ENCODE measurements at places on chromosomes 12 and 14.

DNA sequence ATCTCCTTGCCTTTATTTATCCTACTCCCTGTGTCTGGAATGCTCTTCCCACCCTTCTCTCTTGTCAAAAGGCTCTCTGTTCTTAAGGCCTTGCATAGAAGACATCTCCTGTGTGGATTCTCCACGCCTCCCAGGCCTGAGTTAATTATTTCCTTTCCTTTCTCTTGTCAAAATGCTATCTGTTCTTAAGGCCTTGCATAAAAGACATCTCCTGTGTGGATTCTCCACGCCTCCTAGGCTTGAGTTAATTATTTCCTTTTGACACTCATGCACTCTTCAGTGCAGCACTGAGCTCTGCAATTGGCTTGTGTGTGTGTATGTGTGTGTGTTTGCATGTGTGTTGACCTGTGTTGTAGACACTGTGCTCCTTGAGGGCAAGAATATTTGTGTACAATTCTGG is 52.1 kb upstream of the DCD start:
- no peak for DNase-seq

- no peak for DNase-seq
Observed at GRCh38 chr14:67994531-67994930, 175.0 kb downstream of the RAD51B start.

DNA sequence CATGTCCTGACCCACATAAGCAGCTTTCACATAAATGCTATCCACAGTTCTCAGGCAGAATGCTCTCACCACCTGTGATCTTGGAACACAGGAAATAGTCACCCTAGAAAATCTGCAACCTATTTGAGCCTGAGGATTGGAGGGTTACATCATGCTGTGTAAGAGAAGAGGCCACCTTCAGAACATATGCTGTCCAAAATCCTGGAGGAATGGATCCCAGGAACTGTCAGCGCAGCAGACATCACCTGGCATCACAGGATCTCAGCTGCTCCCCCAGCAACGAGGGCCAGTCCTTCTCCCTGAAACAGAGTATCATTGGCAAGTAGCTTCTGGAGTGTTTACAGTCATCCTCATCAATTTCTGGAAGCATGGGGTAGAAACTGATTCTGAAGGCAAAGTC is 63.2 kb upstream of the LTA4H start:
- DNase-seq, result no peak

DNA sequence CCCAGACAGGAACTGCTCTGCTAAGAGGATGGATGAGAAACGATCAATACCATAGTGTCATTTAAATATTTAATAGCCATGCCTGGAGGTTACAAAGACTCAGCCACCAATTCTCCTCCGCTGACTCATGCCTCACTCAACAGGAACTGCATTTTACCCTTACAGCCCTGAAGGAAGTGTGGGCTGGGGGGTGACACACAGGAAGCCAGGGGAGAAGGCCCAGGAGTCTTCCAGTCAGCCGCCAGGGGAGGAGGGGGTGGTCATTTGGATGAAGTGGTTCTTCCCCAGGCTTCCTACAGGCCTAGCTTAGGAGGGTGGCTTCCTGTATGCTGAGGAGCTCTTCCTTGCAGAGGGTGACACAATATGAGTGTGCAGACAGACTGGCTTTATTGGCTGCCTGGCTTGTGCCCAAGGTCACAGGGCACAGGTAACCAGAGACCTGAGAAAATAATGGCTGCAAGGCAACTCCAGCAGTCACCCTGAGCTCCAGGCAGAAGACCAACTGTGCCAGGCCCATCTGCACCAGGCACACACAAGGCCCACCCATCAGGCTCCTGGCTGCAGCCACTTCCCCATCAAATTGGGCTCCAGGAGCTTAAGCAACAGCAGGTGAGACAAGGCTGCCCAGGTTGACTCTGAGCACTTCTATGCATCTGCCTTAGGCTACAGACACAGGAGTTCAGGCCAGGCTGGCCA is 30.6 kb upstream of the RPLP0 start:
- peak; percentile 71 for DNase-seq

- no peak for DNase-seq
Observed at GRCh38 chr12:125978286-125978685, 913.1 kb downstream of the AACS start.

DNA sequence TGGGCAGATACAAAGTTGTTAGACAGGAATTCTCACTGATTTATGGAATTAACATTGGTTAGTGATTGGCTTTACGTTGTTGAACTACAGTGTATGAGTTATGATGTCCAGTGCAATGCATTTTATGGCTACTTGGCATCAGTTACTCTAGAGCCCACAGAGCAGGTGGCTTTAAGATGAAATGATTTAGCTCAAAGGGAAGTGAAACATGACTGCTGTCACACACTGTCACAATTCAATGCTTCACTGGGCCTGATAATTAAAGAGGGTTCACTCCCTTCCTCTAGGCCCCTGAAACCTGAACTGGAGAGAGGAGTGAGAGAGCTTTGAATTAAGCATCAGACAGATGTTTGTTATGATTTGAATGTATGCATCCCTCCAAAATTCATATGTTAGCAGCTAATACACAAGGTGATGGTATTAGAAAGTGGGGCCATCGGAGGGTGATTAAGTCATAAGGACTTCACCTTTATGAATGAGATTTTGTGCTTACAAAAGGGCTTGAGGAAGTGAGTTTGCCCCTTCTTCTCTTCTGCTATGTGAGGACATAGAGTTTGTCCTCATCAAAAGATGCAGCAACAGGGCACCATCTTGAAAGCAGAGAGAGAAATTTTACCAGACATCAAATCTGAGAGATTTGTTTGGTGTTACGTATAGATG is 175.8 kb upstream of the GRIN2B start:
- DNase-seq, result no peak

DNA sequence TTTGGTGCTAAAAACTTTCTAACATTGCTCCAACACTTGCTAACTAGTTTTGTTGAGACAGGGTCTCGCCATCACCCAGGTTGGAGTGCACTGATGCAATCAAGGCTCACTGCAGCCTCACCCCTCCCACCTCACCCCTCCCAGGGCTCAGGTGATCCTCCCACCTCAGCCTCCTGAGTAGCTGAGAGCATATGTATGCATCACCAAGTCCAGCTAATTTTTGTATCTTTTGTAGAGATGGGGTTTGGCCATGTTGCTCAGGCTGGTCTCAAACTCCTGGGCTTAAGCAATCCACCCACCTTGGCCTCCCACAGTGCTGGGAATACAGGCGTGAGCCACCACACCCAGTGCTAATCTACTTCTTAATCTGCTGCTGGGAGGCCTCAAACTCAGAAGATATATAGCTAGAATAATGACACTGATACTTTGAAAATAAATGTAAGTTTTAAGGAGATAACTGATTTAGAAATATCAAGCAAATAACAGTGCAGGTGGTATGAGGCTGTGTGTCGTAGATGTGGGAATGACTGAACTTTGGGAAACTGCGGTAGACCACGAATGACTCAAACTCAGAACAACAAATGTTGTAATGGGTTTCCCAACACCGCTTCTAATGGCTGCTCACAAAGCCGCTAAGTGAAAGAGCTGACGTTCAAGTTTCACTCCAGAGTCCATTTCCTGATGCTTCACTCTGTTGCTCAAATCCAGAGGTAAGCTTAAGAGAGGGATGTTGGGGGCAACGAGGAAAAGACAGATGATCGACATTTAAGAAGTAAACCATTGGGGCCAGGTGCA is 10.0 kb downstream of the TMCC3 start:
- peak; percentile 29 for DNase-seq

- no peak for DNase-seq
Observed at GRCh38 chr12:108423486-108423885, 84.4 kb upstream of the CMKLR1 start.

GRCh38 chr14:59355091-59355490 is 110.1 kb downstream of the GPR135 start:
- DNase-seq, result no peak

DNA sequence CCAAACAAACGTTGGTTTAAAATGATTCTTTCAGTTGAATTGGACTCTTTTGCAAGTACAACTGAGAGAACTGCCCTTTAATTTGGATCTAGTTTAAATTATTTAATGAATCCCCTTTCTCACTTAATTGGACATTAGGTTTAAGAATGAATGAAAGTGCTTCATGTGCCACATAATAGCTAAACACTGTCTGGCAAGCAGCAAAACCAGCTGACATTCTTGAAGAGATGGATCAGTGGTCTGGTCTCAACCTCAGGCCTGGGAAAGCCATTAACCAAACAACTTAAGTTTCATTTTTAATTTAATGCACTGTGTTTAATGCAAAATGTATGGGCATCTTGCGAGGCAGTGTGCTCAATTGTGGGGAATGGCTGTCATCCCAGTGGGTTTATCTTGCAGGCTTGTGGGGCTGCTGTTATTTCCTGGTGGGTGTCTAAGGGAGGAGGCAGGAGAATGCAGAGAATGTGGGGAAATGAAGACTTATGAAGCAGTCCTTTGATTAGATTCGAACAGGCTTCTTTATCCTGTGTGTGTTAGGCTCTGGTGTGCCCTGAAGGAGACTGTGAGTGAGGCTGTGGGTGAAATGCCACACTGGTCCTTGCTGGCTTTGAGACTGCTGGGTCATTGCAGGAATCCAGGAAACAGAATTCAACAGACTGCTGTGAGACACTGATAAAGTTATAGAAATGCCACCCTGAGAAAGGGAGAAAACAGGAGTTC is 144.1 kb upstream of the PELI2 start:
- DNase-seq, result no peak

- no peak for DNase-seq
Observed at GRCh38 chr14:44388306-44388705, 118.8 kb downstream of the FSCB start.

GRCh38 chr14:99212646-99213045 is 59.4 kb downstream of the BCL11B start:
- DNase-seq, result no peak

DNA sequence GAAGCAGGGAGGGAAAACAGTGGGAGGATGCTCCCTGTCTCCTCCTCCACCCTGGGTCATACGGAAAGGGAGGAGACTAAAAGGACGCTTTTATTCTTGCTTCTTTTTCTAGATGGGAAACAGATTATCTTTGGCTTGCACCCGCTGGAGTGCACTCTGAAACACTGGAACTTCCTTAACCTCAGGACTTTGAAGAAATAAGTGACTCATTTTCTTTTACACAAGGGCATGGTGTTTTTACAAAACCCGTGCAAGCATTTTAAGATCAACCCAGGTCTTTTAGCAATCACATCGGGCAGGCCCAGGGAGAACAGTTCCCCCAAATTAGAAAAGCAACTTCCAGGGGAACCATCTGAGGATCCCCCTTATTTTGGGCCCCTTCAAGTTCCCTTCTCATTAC is 80.9 kb upstream of the TSPAN11 start:
- DNase-seq, result no peak

GRCh38 chr14:99971941-99972747 is 93.1 kb upstream of the EVL start:
- peak; percentile 5 for DNase-seq

- no peak for DNase-seq
Observed at GRCh38 chr14:44309331-44309730, 197.8 kb downstream of the FSCB start.

- no peak for DNase-seq
Observed at GRCh38 chr12:30862486-30862885, 64.1 kb upstream of the TSPAN11 start.

- DNase-seq, result no peak
Observed at GRCh38 chr14:30803185-30803584, 71.2 kb upstream of the COCH start.

- DNase-seq, result peak; percentile 58
Observed at GRCh38 chr12:97308576-97309198, 153.9 kb upstream of the RMST start.

DNA sequence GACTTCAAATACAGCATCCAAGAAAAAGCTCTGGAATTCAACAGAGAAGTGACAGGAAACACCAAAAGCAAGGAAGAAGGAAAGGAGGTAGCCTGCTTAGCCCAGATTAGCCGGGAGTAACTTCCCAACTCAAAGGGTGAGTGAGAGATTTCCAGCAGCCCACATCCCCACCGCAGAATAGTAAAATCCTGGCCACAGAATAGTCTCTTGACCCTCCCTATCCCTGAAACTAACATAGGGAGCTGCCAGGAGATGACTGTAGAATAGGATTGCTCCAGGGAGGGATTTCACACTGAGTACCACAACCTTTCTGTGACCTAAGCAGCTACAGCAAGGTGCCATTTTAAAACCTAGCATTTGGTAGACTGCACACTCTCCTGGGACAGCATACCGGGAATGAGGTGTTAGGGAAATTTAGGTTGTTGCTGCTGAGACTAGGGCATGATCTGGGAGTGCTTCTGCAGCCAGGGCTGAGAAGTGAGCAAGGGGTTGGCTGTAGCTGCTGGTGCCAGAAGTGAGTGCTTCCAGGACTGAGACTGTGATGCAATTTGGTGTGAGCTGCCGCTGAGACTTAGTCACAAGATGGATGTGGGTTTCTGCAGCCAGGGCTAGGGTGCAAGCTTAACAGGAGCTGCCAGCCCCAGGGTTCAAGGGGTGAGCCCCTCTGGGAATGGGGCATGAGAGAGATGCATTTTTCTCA is 66.0 kb downstream of the TMTC3 start:
- no peak for DNase-seq

GRCh38 chr12:112196196-112196875 is 71.0 kb downstream of the TRAFD1 start:
- DNase-seq, result no peak

DNA sequence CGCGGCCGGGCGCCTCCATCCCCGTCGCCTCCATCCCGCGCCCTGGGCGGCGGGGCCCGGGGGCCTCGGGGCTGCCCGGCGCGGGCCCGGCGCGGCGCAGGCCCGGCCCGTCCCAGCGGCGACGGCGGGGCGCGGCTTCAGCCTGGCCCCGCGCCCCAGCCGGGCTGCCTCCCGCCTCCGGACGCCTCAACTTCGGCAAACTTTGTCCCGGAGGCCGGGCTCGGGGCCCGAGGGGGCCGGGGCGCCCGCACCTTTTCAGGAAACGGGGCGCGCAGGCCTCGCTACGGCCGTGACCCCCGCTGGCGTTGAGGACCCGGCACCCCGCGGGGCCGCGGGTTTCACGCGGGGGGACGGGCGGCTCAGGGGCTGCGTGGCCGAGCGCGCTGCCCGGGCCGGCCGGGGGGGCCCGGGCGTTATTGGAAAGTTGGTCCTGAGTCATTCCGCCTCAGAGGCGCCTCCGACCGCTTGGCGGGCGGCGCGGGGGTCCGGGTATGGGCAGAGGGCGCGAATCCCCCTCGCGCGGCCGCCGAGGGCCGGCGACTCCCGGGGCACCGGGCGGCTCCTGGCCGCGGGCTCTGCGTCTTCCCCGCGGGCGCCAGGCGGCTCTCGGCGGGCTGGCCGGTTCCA is 575 bp downstream of the TRAF3 start:
- no peak for DNase-seq

Measured in CD4-positive, alpha-beta T cell treated with Interleukin-12 subunit alpha and Interleukin-12 subunit beta, for 1 hour (primary cell).